A549 (cell line): ENCODE measurements at places on chromosomes 3 and 15.

DNA sequence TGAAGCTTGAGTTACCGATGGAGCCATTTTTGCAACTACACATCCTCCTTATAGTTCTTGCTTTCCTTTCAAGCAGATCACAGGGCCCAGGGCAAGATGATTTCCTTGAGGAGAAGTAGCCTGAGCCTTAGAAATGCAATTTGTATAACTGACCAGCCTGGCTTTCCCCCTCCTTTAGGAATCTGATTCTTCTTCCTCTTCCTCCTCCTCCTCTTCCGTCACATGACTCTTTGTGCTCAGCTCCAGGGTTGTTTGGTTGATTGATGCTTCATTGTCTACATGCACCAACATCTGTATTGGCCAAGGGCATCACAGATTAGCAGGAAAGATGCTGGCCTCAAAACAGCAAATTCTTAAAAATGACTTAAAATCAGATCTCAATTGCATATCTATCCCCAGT lies 3.3 kb downstream of the SNAPC5 start:
- no peak for DNase-seq

DNA sequence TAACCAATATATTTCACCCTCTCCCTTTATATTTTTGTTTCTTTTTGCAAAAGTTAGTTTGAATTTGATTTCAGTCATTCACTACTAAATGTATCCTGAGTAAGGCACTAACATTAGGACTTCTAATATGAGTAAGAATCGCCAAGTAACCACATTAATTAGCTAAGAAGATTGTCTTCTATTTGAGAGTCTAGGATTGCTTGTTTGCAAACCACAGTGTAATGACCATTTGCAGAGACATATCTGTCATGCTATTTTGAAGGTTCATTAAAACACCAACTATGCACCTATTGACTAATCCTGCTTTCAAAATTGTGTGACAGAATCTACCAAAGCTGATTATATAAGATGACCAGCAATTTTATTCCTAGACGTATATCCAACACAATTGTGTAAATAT lies 5.3 kb upstream of the EID1 start:
- DNase-seq = no peak

DNA sequence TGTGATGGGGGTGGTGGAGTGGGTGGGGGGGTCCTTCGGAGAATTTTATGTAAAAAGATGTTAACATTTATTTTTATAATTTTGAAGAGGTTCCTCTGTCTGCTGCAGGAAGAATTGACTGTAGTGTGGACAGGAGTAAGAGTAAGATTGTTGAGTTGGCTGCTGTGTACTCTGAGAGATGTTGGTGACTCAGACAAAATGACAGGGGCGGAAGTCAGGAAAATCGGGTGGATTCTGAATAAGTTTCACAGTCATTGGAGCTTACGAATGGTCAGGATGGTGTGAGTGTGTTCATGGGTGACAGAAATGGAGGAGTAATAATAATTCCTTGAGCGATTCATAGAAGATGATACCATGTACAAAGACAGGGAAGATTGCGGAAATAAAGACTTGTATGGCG lies 420.0 kb downstream of the ROBO2 start:
- no peak for DNase-seq

GRCh38 chr3:54951405-54951804 lies 23.5 kb upstream of the LRTM1 start:
- DNase-seq = no peak

GRCh38 chr3:69236812-69237707 lies 114.7 kb upstream of the LMOD3 start:
- DNase-seq = no peak

GRCh38 chr3:65658401-65658800 lies 380.3 kb downstream of the MAGI1 start:
- no peak for DNase-seq

DNA sequence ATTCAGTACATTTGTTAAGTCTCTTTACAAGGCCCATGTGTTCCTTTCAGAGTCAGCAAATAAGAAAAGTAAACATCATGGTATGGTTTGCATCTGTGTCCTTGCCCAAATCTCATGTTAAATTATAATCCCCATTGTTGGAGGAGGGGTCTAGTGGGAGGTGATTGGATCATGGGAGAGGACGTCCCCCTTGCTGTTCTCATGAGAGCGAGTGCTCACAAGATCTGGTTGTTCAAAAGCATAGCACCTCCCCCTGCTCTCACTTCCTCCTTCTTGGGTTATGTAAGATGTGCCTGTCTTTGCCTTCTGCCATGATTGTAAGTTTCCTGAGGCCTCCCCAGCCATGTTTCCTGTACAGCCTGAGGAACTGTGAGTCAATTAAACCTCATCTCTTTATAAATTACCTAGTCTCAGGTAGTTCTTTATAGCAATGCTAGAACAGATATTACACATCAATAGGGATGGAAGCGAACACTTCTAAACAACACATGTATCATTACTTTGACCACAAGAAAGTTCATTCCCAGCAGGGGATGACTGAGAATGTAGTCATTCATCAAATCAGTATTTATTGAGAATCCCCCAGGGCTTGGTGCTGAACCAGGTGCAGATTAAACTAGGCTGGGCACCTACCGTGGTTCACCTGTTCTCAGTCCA lies 4.1 kb downstream of the EFCAB12 start:
- peak; percentile 71 for DNase-seq

DNA sequence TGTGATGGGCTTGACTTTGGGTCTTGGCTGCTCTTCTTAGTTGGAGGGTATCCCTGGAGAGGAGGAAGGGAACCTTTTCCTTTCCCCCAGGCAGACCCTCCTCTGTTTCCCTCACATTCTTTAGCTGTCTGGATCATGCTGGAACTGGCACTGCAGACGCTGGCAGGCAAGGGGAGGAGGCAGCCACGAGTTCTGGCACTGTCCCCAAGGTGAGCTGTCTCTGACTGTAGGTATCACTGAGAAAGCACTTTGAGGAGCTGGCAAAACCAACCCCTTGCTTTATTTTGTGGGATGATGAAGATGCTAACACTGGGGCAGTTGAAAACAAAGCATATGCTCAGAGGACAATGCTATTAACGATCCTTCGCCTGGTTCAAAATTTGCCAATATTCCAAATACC lies 175.0 kb downstream of the SOX2 start:
- DNase-seq = no peak

GRCh38 chr15:82624008-82624407 lies 23.2 kb downstream of the CPEB1 start:
- DNase-seq = no peak

GRCh38 chr3:126130981-126131745 lies 47.2 kb upstream of the SLC41A3 start:
- no peak for DNase-seq

GRCh38 chr3:120693439-120694171 lies 11.6 kb upstream of the HGD start:
- DNase-seq = peak; percentile 71

GRCh38 chr3:148856384-148856783 lies 8.7 kb upstream of the CPA3 start:
- DNase-seq = no peak
